ENCODE measurements at places on chromosomes 4 and X.

DNA sequence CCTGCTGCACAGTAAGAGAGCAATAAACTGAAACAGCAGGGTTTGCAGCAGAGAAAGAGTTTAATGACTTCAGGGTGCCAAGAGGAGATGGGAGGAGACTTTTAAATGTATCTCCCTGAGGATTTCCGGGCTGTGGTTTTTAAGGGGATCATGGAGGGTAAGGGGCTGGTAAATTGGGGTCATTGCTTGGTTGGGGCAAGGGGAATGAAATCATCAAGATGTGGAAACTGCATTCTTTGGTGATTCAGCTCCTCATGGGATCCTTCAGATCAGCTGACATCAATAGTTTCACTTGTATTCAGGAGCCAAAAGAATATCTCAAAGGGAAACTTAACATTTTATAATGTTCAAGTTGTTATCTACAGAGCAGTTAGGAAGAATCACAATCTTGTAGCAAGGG is 174.3 kb upstream of the ANXA10 start:
- DNase-seq: no peak

- no peak for DNase-seq
Observed at GRCh38 chr4:90833706-90834105, 706.5 kb downstream of the CCSER1 start.

DNA sequence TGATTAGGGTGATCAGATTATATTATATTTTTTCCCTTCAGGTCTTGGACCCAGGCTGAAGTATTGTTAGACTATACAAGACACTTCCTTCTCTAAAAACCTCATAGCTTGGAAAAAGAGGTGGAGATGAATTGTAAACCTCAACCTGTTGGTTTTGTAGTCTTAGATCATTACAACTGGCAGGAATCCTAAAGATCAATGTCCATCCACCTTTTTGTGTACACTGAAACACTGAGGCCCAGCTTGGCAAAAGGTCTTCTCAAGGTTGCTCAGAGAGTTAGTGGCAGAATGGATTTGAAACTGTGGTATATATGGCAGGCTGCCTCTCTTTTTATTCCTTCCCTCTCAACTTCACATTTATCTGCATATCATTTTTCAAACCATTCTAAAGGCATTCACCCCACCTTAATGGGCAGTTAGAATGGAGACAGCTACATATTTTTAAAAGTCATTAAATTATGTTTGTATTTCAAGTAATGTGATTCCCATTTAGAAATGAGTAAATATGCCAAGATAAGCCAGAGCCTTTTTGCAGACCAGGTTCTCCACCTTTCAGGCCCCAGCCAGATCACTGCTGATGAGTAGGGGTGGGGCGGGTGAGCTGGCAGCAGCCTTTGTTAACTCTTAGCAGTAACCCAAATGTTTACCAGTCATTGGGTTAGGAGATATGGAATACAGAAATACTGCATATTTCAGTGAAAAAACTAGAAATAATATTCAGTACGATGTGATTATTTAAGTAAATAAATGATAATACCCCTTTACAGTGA is 243.2 kb upstream of the F9 start:
- no peak for DNase-seq

DNA sequence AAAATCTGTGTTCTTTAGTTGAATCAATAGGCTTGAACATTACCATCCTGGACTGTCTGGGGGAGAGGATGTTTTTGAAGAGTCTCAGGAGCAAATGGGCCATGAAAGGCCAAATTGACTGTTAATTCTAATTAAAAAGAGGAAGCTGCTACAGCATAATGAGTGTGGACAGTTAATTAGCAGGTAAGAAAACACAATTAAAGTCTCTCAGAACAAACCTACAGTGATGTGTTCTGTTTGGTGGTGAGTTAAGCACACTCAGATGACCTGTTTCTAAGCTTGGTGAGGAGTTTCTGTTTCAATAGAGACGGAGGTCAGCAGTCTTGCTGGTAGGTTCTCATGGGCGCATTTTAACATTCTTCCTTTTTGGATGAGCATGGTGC is 68.1 kb downstream of the DRD5 start:
- no peak for DNase-seq

DNA sequence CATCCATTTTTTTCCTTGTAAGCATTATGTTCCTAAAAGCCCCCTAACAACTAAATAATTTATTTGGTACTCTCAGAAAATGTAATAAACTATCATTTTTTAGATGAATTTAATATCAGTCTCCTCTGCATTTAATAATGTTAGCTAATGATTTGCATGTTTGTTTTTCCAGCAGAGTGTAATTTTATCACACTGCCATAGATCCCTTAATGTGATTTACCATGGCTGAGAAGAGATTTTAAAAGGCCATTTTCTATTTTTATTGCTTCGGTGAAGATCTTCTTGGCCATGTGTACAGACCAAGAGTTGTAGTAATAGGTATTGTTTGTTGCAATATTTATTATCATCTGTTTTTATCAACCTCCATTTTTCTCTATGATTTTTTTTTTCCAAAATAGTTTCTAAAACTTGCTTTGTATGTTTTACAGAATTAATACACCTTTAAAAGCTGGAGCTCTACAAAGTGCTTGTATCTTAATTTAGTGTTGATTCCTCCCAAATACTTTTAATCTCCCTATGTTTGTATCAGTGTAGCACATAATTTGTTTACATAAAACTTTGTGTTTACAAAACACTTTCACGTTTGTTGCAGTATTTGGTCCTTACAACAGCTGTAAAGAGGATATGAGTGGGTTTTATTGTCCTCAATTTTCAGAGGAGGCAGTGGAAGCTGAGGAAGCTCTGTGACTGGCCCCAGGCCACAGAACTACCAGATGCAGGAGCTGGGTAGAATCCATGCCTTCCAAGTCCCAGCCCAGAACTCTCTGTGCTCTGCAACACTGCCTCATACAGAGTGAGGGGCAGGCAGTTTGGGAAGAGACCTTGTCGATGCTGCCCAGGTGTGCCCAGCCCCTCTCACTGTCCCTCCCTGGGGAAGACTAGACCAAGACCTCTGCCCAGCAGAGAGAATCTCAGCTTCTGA is 58.1 kb downstream of the FAM114A1 start:
- no peak for DNase-seq

DNA sequence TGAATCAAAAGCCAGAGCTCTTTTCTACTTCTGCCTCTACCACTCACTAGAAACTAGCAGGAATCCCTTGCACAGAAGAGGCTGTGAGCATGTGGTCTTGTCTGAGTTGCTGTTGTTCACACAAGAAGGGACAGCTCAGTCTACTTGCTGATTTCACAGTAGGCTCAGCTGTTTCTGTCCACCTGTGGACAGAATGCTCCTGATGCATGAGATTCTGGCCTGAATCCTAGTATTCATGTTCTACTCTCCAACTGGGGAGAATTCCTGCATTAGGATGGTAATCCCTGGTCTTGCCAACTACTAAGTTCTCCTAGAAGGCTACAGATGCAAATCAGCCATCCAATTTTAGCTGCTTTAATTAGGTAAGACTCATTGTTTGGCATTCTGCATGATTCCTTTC is 112.8 kb downstream of the PPA2 start:
- no peak for DNase-seq

GRCh38 chrX:132631579-132632232 is 142.9 kb upstream of the MBNL3 start:
- peak; percentile 46 for DNase-seq

DNA sequence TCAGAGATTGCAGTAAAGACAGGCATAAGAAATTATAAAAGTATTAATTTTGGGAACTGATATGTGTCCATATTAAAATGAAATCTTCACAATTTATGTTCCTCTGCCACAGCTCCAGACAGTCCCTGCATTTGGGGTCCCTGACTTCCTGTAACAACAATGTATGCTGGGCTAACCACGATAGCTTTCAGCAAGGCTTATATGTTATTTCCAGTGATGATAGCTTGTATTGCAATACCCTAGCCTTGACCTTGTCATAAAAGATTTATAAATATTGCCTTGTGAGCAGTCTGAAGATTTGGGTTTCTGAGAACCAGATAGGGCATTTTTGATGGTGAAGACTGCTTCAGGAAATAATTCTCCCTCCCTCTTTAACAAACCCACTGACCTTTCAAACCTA is 129.5 kb downstream of the PCDH10 start:
- DNase-seq: no peak

- DNase-seq: peak; percentile 5
Observed at GRCh38 chr4:57404483-57404882, 294.3 kb upstream of the IGFBP7 start.

- peak; percentile 88 for DNase-seq
Observed at GRCh38 chrX:151754047-151754429, 19.5 kb downstream of the CNGA2 start.

- DNase-seq: peak; percentile 98
Observed at GRCh38 chr4:78481180-78481579, 70.4 kb upstream of the ANXA3 start.

GRCh38 chrX:17590892-17591740 is 146.2 kb upstream of the SCML1 start:
- DNase-seq: peak; percentile 79

DNA sequence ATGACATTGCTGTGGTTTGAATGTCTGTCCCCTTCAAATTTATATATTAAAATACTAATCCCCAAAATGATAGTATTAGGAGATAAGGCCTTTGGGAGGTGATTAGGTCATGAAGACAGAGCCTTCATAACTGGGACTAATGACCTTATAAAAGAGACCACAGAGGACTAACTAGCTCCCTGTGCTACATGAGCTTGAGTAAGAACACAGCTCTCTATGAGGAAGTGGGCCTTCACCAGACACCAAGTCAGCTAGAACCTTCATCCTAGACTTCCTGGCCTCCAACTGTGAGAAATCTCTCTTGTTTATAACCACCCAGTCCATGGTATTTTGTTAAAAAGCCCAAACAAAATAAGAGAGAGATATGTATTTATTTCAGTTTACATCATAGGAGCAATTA is 242.2 kb upstream of the CTSO start:
- no peak for DNase-seq

GRCh38 chr4:142314686-142315085 is 531.4 kb downstream of the INPP4B start:
- no peak for DNase-seq

- no peak for DNase-seq
Observed at GRCh38 chr4:75429208-75429607, 85.0 kb downstream of the RCHY1 start.

- DNase-seq: peak; percentile 45
Observed at GRCh38 chr4:182062936-182063335, 180.3 kb upstream of the TENM3 start.

GRCh38 chr4:150585611-150586010 is 3.7 kb downstream of the MAB21L2 start:
- DNase-seq: no peak

DNA sequence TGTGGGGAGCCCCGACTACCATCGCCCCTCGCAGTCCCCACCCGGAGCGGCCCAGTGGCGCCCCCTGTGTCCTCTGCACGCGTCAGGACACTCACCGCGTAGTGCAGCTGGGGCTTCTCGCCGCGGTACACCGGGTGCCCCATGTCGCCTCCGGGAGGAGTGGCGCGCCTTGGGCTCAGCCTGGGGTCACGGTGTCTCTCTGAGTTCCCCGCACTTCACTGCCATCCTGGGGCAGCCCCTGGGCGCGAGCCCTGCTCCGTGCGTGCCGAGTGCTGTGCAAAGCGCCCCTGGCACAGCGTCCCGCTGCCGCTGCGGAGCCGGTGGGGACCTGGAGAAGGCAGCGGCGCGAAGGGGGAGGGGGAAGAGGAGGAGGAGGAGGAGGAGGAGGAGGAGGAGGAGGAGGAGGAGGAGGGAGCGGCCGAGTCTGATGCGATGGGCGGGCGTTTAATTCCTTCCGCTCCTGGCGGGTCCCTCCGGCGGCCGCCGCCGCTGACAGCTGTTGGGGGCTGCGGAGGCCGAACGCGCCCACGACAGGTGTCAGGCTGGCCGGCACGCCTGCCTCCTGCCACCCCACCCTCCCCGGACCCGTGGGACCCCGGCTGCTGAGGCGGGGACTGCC is 134.3 kb downstream of the AMELX start:
- peak; percentile 37 for DNase-seq

DNA sequence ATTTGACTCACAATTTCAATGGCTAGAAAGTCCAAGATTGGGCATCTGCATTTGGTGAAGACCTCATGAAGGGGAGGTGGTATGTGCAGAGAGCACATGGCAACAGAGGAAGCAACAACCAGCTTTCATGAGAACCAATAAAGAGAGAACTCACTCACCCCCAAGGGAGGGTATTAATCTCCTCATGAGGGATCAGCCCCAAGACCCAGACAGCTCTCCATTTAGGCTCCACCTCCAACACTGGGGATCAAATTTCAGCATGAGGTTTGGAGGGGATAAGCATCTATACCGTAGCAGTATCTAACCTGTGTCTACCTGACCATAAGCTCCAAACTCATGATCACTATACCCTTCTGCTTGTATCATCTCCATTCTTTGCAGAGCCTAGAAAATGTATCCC is 9.3 kb upstream of the TBC1D19 start:
- no peak for DNase-seq

DNA sequence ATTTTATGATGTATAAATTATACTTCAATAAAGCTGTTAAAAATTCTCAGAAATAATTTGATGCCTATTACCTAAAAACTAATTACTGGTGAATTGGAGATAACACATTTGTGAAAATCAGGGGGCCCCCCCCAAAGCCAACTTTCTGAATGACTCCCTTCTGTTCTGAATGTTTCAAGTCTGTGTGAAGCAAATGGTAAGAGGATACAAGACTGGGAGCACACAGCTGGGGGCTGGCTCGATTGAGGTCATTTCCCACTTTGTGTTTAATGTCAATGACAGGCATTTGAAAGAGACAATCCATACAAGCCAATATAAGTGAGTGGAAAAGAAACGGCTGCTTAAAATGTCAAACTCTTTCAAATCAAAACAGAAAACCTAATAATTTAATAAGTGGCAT is 155.8 kb downstream of the SH2D1A start:
- DNase-seq: no peak

GRCh38 chr4:174595141-174595929 is 73.0 kb upstream of the HPGD start:
- peak; percentile 5 for DNase-seq

- DNase-seq: no peak
Observed at GRCh38 chr4:7658341-7659204, 223.8 kb upstream of the PSAPL1 start.

DNA sequence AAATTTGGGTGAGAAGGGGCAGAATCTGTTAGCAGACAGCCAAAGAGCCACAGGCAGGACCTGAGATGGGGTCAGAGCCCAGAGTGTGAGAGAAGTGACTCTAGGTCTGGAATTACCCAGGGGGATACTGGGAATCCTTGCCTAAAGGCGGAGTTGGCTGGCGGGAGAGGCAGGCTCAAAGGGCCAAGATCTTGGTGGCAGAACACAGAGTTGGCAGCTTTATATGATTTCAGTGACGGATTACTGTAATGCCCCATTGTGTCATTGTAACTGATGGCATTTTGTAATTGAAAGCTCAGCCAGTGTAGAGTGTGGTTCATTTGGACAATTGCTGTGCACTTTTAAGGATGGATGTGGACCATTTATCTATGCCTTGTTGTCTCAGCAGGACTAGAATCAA is 77.3 kb downstream of the SMIM20 start:
- DNase-seq: no peak

GRCh38 chrX:39171686-39172085 is 370.4 kb downstream of the MID1IP1 start:
- DNase-seq: no peak

DNA sequence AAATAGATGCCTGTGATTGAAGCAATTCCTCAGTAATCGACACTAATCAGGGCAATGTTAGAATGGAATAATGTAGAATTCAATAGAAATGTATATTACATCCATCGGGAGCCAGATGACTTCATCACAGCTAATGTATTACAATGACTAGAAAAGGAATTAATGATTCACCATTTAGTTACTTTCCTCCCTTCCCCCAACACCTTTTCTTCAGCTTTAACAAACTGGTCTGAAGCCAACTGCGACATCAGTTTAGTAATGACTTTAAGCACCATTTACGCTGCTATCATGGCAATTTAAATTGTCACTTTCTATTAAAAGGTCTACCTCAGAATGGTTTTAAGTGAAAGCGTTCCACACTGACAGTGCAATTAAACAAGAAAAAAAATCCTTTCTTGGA is 45.1 kb downstream of the SUPT20HL2 start:
- no peak for DNase-seq

All from GM23248 (cell line).